Nasal cavity respiratory epithelium epithelial cell of viscerocranial mucosa (primary cell): ENCODE measurements at places on chromosomes 11 and 22. TPM values are rescaled to one million over a fixed set of nuclear protein-coding genes. Genes with fewer than 3 reads are reported as not detected.

Gene RBFOX2
- total RNA-seq, result 93.0 and 118 TPM in 2 replicates

Gene FGF4
- total RNA-seq, result not detected in 2 replicates

Gene FXYD6
- total RNA-seq, result not detected in 2 replicates

Gene OR10A2
- total RNA-seq, result not detected in 2 replicates

Gene DDIAS
- 0.34 and 0.57 TPM in 2 replicates for total RNA-seq

Gene PGA3
- not detected in 2 replicates for total RNA-seq
